ENCODE measurements at places on chromosomes 2 and 18.

- DNase-seq = no peak
Observed at GRCh38 chr2:128306081-128306930, 12.4 kb downstream of the HS6ST1 start.

DNA sequence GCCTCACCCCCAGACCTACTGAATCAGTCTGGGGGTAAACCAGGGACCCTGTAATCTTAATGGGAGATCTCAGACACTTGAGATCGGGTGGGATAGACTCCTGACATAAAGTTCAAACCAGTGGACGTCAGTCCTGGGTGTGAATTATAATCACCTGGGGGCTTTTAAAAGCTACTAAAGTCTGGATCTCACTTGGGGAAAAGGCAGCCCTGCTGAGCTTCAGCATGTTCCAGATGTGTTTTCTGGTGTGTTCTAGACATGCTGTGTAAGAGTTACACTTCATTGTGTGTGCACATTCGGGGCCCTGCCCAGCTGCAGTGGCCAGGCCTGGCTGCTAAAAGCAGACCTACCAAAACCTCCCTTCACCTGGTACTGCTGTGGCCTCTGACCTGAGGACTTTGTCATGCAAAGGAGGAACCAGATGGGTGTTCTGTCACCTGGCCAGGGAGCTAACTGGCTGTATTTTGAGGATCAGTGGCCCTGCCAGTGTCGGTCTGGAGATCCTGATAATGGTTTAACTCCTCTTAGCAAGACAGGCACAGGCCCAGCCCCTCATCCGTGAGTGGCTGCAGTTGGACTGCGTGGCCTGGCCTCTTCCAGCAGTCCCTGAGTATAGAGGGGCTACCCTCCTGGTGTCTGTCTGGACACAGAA lies 10.6 kb downstream of the RRM2 start:
- DNase-seq = no peak

GRCh38 chr2:106885329-106885728 lies 638 bp downstream of the ST6GAL2 start:
- no peak for DNase-seq

- no peak for DNase-seq
Observed at GRCh38 chr2:152585830-152586484, 131.3 kb downstream of the PRPF40A start.

DNA sequence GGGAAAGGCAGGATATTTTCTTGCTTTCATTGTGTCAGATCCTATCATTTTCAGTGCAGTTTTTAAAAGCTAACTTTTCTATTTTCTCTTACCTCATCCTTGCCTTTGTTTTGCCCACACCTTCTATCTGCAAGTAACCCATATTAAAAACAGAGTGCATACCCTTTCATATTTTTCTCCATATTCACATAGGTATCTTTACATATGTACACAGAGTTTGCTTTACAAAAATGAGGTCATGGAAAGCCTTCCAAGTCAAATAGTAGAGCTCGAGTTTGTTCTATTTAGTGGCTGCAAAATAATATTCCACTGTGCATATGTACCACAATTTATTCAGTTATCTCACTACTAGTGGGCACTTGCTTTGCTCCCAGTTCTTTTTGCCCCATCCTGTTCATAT lies 3.9 kb upstream of the DHRS9 start:
- DNase-seq = no peak

DNA sequence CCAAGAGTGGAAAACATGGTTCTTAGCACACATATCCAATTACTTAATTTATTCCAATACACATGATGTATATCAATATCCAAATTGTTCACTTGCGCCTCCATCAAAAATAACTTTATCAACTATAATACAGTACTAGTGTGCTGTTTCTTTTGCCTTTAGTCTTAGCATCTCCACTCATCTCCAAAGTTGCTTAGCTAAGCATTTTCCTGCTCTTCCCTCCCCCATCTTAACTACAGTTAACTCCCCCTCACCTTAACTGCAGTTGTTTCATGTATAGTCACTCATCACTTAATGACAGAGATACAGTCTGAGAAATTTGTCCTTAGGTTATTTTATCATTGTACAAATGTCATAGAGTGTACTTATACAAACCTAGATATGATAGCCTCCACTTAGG lies 705.2 kb upstream of the LINC00305 start:
- no peak for DNase-seq

DNA sequence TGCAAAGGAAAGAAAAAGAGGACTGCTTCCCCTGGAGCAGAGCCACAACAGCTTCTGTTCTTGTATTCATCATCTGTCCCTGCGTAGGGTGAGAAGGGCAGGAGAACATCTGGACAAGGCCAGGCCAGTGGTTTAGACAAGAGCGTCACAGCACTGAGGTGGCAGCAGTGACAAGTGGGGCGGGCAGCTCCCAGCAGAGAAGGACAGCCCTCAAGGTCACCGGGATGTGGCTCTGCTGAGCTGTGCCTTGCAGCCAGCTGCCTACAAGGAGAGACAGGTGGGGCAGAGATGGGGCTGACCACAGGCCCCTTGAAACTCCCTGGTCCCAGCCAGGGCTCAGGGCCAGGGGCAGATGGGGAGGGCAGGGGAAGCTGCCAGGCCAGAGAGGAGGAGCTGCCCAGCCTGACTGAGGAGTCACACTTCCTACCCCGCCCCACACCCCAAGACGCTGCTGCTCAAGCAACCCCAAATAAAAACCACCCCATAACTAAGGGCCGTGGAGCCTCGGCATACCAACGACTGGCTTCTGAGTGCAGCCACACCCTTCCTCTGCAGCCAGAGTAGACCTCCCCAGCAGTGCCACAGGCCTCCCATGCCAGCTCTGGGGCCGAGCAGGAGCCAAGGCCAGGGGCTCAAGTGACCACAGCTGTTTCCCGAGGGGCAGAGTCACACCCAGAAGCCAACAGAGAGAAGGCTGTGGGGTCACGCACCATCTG lies 5.4 kb downstream of the RAB11FIP5 start:
- DNase-seq = no peak

DNA sequence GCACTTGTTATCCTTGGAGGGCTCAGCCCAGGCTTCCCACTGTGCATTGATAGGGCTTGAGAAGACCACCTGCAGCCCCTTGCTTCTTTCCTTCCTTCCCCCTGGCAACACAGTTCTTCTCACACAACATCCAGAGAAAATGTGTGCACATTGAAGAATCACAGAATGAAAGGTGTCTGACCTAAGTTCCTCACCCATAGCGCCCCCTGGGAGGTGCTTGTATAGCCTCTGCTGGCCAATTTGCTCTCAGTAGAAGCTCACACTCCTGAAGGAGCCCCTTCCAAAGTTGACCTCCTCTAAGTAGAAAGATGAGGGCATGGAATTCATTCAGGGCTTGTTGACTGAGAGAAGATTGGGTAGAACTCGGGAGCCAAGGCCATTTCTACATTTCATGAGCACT lies 758.4 kb upstream of the KLHL29 start:
- DNase-seq = no peak

GRCh38 chr18:78671551-78671950 lies 308.1 kb upstream of the SALL3 start:
- no peak for DNase-seq

- no peak for DNase-seq
Observed at GRCh38 chr2:145797692-145798091, 1277.8 kb upstream of the ZEB2 start.

DNA sequence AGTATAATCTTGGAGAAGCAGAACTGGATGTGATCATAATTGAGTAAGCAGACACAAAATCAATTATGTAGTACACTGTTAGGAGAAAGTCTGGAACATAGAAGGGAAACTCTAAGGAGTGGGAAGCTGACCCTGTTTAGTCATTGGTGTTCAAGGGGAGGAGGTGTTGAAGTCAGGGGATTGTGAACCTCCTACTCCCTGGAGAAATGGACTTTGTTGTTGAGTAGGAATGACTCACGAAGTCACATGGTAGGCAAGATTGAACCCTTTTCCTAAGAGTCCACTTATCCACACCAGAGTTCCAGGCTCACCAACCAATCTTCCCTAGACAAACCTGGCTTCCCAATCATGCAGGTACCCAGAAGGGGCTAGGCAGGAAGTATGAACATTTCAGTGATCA lies 81.0 kb upstream of the BCL11A start:
- no peak for DNase-seq

Measured in posterior cingulate gyrus (tissue), 11 donors.